ENCODE measurements at places on chromosomes 1 and 21.
A peak's percentile ranks its signal among the peaks of the same experiment; 100 is the strongest.

- DNase-seq = no peak
These were observed 128.5 kb upstream of the RRP15 start for GRCh38 chr1:218156595-218156994.

GRCh38 chr1:151612501-151613281 lies 841 bp downstream of the SNX27 start:
- DNase-seq = peak; percentile 62

DNA sequence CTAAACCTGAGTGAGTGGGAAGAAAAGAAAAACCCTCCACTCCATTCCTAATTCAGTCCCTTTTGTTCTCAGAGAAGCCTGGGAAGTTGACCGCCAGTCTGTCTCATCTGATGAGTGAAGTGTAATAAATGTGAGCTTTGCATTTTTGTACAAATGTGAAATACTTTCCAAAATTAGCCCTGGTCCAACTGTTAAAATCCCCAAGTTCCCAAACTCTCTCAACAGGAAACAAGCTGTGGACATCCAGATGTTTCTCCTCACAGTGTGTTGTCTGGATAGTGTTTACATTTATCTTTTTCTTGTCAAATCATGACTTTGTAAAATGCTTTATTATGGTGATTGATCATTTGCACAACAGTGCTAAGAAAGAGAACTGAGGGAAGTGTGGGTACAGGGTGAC lies 145.1 kb downstream of the TM2D1 start:
- DNase-seq = no peak

DNA sequence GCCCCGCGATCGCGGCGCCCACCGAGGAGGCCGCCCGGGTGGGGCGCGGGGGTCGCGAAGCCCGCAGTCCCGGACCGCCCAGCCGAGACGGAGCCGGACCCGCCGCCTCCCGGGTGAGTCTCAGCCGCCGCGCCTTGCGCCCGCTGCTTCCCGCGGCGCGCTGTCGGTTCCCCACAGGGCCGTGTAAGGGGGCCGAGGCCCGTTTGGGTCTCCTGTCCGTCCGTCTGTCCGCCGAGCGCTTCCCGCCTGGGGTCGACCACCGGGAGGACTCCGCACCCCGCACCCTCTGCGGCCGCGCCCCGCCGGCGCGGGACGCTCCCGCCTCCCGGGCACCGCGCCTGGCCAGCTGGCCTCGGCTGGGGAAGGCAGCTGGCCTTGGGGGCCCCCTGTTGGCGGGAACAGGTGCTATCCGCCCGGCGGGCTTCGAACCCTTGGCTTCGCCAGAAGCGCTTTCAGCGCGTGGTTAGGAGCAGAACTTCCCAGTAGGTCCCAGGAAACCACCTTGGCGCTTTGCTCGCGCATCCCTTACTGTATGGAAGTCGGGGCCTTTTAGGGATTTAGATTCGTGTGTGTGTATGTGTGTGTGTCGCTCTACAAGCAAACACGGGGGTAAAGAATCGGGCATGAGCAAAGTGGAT lies 414 bp downstream of the TMEM51 start:
- DNase-seq = peak; percentile 61

DNA sequence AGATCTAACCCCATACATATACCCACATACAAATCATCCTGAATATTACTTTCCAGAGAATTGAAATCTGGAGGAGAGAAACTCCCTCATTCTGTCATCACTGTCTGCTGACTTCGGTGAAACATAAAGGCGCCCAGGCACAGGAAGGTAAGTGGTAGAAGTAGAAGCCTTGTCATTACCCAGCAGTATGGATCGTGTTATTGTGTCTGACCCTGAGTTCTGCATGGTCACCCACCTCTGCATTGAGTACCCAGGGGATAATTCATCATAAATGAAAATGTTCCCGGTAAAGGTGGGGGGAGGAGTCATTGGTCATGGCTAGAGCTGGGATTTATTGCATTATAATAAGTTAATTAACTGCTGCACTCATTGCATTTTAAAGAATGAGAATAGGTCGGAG lies 342.6 kb upstream of the PKN2 start:
- DNase-seq = no peak

DNA sequence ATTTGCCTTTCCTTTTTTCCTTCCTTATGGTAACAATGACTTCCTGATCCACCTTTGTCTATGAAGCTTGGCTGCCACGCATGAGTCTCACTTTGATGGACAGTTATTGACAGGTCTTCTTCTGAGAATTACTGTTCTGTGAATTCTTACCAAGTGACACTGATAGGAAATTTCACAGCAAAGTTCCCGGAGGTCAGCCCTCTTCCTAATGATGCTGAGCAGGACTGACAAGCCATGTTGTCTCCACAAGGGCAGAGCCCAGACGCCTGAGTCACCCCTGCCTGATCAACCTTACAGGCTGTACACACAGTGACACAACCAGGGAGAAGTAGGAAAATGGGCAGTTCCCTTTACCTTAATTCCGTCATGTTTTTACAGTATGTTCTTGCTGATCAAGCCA lies 44.2 kb downstream of the ZC3H11B start:
- DNase-seq = no peak

DNA sequence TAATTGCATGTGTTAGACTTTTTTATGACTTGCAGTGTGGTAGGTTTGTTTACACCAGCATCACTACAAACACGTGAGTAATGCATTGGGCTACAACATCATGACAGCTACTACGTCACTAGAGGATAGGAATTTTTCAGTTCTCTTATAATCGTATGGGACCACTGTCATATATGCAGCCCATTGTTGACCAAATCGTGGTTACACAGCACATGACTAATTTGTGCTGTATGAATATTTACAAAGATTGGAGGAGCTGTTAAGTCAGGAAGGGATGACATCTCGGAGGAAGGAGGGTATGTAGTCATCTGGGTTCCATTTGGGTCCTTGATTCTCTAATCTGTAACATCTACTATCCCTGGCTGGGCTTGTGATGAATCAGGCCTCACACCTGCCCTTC lies 270.9 kb downstream of the TNR start:
- DNase-seq = no peak

DNA sequence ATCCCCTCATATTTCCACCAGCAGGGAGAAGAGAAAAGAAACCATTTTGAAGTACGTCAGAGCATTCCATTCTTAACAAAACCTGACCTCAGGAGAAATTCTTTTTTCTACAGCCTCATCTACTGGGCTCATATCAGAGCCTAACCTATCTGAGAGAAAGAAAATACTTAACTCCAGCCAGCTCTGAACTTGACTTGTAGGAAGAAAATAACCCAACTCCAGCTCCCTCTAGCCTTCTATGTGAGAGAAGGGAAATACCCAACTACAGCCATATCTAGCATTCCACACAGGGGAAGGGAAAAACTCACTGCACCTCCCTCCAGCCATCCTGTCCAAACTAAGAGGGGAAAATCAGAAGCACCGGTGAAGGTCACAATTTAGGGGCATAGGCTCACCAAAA lies 57.7 kb downstream of the SPATA6 start:
- DNase-seq = no peak

DNA sequence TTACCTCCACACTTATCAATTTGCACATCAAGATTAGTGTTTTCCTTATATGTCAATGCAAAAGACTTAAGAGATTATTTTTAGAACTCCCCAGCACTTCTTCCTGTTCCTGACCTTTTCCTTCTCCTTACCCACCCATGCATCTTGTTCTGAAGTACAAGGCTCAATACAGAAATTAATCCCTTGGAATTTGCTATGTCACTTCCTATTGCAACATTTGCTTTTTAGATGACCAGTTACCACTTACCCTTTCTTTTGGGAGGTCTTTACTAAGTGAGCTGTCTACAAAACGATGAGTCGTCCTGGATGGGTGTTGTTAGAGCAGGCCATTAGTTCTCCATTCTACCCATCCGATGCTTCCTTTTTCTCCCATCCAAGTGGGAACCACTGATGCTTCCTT lies 221.2 kb downstream of the FMN2 start:
- DNase-seq = no peak

- no peak for DNase-seq
These were observed 6.7 kb upstream of the LGALS8 start for GRCh38 chr1:236516929-236517704.

- no peak for DNase-seq
These were observed 36.2 kb upstream of the LYST start for GRCh38 chr1:235902677-235903542.

DNA sequence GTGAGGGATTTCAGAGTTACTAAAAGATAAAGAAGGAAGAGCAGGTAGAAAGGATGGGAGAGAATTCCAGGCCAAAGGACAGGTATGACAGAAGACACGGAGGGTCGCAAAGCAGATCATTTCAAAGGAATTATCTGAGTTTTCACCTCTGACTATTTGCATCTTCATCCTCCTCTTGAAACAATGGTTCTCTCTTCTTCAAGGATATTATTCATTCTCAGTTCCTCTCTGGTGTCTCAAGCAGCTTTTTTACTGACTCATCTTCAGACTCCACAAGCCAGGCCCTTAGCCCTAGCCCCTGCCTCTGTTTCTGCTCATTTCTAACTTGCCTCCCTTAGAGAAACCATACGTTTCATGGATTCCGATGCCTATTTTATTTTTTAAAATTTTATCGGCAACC lies 15.0 kb downstream of the DDX59 start:
- DNase-seq = no peak

DNA sequence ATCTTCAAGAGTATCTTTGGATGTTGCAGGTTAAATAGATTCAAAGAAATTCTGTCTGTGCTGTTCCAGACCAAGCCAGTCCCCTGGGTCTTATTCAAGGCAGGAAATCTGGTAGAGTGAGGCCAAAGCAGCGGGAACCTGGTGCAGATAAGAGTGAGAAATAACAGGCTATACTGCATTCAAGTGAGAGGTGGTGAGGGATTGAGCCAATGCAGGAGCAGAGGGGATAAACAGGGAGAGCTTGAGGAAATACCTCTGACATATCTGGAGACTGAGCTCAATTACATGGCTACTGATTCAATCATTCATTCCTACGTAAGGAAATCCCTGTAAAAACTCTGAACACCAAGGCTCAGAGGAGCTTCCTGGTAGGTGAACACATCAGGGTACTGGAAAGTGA lies 17.2 kb upstream of the PSMA5 start:
- DNase-seq = no peak

- DNase-seq = no peak
These were observed 216.2 kb upstream of the RUNX1 start for GRCh38 chr21:35265170-35265877.

DNA sequence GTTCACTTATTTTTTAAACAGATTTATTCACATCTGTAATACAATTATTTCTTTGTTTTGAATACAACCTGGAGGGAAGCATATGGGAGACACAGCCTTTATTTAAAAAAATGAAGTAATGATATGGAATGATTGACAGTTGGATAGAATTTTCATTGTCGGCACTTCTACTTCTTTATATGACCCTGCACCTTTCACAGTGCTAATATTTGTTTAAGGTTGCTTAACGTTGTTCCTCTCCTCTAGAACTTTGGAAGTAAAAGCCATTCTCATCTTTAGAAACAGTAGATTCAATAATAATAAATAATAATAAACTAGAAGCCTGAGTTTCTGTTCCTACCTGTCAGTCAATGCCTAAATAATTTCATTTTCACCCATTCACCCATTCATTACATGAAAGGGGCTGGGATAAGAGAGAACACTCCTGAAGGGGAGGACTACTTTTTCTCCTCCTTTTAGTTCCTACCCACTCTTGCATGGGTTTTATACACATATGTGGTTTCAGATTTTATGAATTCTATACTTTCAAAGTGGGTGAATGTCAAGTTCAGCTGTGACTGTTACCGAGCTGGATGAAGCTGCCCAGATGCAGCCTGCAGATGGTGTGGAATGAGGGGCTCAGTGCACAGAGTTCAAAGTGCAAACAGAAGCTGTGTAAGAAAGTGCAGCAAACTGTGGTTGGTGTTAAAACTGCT lies 9.4 kb downstream of the RUNX1 start:
- no peak for DNase-seq

GRCh38 chr1:46044116-46044515 lies 88.3 kb downstream of the PIK3R3 start:
- no peak for DNase-seq

- DNase-seq = no peak
These were observed 4.8 kb upstream of the COL6A1 start for GRCh38 chr21:45976701-45977311.

GRCh38 chr1:39082010-39082799 lies 56.1 kb downstream of the NDUFS5 start:
- no peak for DNase-seq

- no peak for DNase-seq
These were observed 383.3 kb upstream of the KAZN start for GRCh38 chr1:14215151-14215550.

GRCh38 chr1:23196627-23197328 lies 20.5 kb downstream of the HTR1D start:
- DNase-seq = no peak

DNA sequence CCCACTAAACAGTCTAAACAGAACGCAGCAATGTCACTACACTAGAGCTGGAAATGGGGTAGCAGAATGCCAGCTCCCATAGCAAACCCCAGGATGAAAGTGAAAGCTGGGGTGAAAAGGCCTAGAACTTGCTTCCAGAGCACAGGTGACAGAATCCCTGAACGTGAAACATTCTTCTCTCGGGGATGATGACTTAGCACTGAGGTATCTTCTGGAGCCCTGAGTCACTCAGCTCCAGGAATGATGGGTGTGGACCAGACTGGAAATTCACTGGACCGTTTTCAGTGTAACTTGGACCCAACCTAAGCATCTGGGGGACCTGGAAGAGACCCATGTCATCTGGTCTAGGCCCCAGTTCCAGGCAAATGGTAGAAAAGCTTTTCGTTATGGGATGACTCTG lies 108.9 kb downstream of the CDC7 start:
- no peak for DNase-seq

- no peak for DNase-seq
These were observed 14.2 kb downstream of the ARHGEF2 start for GRCh38 chr1:155964193-155964592.

DNA sequence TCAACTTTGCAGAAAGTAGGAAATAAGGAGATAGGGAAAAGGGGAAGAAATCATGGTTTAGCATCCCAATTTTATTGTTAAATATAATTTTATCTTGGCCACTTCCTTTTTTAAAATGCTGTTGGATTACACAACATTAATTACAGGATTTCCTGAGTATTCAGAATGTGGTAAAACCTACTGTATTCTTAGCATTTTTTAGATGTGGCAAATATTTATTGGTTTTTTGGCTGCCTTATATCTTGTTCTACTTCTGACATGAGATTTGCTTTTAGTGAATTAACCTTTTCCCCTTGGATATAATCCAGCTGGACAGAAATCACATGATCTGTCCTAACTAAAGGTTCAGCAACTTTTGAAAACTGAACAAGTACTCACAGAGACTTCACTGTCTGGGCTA lies 104.9 kb downstream of the PTGS2 start:
- no peak for DNase-seq

- DNase-seq = no peak
These were observed 68.7 kb upstream of the C1orf105 start for GRCh38 chr1:172351754-172352161.

Measured in natural killer cell treated with Interleukin-12 subunit alpha and Interleukin-12 subunit beta and Interleukin-15 and Interleukin-18, amount 100 ng/mL, for 72 hours (primary cell).